ENCODE measurements at places on chromosomes 6 and 20.
A peak's percentile ranks its signal among the peaks of the same experiment; 100 is the strongest.

DNA sequence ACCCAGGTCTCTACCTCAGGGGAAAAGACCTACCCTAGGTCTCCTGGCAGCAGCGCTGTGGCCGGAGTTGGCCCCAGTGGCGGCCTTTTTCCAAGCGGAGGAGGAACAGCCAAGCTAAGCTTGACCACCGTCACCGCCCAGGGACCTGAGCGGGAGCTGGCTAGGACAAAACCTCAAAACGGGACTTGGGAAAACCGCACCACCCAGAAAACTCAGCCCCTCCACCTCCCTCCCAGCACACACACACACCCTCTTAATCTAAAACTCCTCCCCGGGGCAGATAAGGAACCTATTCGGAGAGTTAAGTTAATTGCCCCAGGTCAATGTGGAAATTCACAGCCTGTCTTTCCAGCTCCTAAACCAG lies 2.7 kb upstream of the TRERF1 start:
- H3K27me3 ChIP-seq: peaks cover 21% of the 10 kb centered on the region
- no peak overlapping the region for H3K4me3 ChIP-seq
- no peak overlapping the region for H3K27ac ChIP-seq
- no peak for DNase-seq
- H3K36me3 ChIP-seq: no peaks in the 10 kb centered on the region

GRCh38 chr20:11838076-11838636 lies 79.5 kb upstream of the BTBD3 start:
- no peaks in the 10 kb centered on the region for H3K36me3 ChIP-seq
- no peaks in the 10 kb centered on the region for H3K4me1 ChIP-seq
- H3K27me3 ChIP-seq: no peaks in the 10 kb centered on the region
- no peak overlapping the region for H3K27ac ChIP-seq
- no peak for DNase-seq
- H3K4me3 ChIP-seq: no peak overlapping the region

DNA sequence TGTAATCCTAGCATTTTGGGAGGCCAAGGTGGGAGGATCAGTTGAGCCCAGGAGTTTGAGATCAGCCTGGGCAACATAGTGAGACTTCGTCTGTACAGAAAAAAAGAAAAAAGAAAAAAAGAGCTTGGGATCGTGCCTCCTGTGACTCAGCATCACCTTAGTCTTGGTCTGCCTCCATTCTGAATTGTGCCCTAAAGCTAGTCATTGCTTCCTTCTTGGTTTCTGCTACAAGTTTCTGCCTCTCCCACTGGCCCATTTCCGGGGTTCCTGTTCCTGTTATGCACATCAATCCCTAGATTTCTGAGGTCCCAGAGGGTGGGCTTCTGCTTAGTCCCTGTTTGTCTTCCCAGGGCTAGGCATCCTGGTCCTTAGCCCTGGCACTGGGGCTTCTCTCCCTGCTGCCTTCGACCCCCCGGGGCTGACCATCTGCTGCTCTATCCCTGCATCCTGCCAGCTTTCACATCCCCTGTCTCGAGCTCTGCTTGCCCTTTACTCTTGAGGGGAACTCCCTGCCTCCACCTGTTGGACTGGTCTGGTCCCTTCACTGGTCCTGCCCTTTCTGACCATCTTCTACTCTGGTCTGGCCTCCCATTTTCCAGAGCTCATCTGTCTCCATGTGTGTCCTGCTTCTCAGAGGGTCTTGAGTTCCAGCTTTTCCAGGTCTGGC lies 77.5 kb upstream of the ESR1 start:
- no peak overlapping the region for H3K4me3 ChIP-seq
- no peaks in the 10 kb centered on the region for H3K27me3 ChIP-seq
- H3K27ac ChIP-seq: no peak overlapping the region
- H3K4me1 ChIP-seq: no peaks in the 10 kb centered on the region
- H3K36me3 ChIP-seq: no peaks in the 10 kb centered on the region

DNA sequence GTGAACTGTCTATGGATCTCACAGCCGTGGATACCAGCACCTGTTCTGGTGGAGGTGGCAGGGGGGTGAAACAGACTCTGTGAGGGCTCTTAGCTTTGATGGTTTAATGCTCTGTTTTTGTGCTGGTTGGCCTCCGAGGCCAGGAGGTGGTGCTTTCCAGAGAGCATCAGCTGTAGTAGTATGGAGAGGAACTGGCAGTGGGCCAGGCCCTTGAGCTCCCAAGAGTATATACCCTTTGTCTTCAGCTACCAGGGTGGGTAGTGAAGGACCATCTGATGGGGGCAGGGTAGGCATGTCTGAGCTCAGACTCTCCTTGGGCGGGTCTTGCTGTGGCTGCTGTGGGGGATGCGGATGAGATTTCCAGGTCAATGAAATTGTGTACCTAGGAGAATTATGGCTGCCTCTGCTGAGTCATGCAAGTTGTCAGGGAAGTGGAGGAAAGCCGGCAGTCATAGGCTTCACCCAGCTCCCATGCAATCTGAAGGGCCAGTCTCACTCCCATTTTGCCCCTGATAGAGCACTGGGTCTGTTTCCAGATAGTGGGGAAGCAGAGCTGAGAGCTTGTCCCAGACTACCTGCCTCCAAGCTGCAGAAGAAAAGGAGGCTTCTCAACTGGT lies 102.7 kb upstream of the AHI1 start:
- no peak overlapping the region for H3K4me3 ChIP-seq
- H3K27ac ChIP-seq: no peak overlapping the region
- no peaks in the 10 kb centered on the region for H3K4me1 ChIP-seq
- H3K27me3 ChIP-seq: no peaks in the 10 kb centered on the region
- DNase-seq: no peak
- H3K36me3 ChIP-seq: no peaks in the 10 kb centered on the region

DNA sequence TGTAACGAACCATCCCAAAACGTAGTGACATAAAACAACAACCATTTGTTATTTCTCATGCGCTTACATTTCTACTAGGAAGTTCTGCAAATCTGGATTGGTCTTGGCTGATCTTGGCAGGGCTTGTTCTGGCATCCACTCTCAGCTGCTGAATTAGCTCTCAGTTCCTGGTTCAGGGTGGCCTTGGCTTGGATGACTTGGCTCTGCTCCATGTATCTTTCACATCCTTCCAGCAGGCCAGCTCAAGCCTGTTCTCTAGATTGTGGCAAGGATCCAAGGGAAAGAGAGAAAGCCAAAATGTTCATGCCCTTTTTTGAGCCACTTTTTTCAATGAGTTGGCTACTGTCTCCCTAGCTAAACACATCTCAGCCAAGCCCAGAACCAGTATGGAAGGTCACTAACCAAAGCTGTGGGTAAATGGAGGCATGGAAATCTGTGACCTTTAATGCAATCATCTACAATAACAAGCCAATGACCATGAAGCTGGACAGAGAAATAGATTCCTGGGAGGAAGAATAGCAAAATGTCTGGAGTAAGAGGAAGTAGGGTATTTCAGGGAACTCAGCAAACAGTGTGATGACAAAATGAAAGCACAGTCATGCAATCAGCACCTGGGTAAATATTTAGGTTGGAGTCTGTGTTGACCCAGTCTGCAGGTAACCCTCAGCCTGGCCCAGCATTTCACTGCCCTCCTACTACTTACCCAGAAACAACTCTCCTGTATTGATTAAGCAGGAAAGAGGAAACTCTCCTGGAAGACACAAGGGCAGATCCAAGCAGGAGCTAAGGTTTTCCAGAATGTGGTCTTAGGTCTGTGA lies 32.7 kb upstream of the SNAP25 start:
- H3K36me3 ChIP-seq: no peaks in the 10 kb centered on the region
- no peak overlapping the region for H3K4me3 ChIP-seq
- DNase-seq: no peak
- H3K4me1 ChIP-seq: no peaks in the 10 kb centered on the region

GRCh38 chr20:33282991-33283555 lies at the start of gene BPIFB1:
Gene BPIFB1 (plus strand): TSS chr20:33283214. CDS start chr20:33286074, 2,860 bp downstream.
- H3K27ac ChIP-seq: no peak within 1 kb of the TSS
- H3K4me1 ChIP-seq: no peaks in the 10 kb centered on the region
- DNase-seq: no peak
- H3K27me3 ChIP-seq: no peaks in the 10 kb centered on the region

DNA sequence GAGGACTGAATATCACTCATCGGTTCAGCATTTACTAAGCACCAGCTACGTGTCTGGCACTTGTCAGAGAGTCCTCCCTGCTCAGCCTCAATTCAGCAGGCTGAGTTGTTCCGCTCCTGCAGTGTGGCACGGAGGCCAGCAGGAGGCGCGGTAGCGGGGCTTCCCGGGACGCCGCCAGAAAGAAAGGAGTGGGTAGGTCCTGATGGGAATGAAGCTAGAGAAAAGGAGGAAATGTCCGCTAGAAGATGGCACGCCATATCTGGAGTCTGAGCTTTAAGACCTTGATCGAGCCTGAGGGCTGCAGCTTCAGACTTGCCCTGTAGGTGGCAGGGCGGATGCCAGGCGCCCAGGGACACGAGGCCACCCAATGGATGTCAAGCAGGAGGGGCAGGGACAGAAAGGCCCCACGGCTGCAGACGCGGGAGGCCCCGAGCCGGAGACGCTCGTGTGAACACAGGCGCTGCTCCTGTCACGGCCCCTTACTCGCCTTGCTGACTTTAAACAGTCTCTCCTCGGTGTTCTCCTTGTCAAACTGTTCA lies 18.7 kb downstream of the SERPINB6 start:
- H3K27me3 ChIP-seq: no peaks in the 10 kb centered on the region
- DNase-seq: peak; percentile 75
- H3K4me3 ChIP-seq: no peak overlapping the region
- peaks cover 63% of the 10 kb centered on the region for H3K36me3 ChIP-seq
- H3K27ac ChIP-seq: peak overlapping the region; percentile 47
- peaks cover 36% of the 10 kb centered on the region for H3K4me1 ChIP-seq

DNA sequence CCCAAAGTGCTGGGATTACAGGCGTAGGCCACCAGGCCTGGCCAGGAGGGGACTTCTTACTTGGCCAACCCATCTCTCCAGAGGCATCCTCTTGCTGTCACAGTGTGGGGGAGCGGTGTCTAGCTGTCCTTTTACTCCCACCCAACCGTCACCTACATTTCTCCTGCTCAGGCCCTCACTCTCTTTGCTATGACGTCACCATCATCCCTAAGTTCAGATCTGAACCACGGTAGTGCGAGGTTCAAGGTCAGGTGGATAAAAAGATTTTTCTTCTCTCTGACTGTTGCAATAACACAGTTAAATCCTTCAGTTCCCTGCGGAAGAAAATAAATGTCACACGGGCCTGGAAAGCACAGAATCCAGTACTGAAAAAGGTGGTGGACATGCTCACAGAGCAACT lies 7.3 kb upstream of the RAET1L start:
- H3K27ac ChIP-seq: no peak overlapping the region
- H3K4me3 ChIP-seq: no peak overlapping the region
- peaks cover 50% of the 10 kb centered on the region for H3K27me3 ChIP-seq
- no peaks in the 10 kb centered on the region for H3K36me3 ChIP-seq
- H3K4me1 ChIP-seq: peaks cover 3% of the 10 kb centered on the region
- DNase-seq: no peak

DNA sequence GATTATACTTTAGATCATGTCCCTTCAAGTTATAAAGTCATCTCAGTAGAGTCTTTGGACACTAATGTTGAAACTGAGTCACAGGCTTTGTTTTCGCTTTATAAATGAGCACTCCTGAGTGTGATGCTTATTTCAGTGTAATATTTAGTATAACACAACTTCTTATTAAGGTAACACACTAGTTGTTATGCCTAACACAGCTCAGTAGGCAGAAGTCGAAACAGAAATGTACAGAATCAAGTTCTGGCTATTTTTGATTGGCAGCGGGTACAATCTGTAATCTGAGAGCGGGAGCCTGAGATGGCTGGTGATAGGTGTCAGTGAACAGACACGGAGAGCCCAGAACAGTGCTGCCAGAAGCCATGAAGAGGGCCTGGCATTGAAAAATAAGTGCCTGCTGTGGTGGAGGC lies 11.4 kb downstream of the HECA start:
- peaks cover 76% of the 10 kb centered on the region for H3K4me1 ChIP-seq
- no peaks in the 10 kb centered on the region for H3K27me3 ChIP-seq
- no peak overlapping the region for H3K27ac ChIP-seq

DNA sequence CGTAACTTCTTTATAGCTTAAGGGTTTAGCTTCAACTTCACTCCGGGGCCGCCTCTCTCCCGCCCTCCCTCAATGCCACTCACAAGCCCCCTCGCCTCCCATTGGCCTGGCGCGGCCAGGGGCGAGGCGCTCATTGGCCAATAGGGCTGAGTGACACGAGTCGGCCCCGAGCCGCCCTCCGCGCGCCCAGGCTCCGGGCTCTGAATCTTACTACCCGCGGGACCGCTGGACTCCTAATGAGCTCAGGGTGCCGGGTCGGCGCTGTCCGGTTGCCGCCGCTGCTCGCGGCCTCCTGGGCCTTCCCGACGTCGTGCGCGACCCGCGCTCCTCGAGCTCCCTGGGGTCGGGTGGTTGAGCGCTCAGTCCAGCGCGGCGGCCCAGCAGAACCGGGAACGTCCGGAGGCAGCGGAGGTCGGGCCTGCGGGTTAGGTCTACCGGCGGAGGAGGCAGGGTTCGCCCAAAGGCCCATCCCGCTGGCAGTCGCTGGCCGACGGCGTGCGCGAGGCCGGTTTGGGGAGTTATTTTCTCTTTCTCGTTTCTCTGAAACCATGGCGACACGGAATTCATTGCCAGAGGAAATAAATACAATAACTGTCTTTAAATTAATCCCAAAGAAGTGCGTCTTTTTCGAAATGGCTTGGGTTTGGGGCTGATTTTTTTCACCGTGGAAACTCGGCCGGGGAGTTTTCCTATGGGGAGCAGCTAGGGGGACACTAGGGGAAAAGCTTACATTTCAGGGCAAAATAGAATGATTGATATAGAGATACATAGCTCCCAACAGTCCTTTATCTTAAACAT lies at the start of gene SIM1:
Gene SIM1 (minus strand): TSS at position 19 of the 798 bp plus-strand sequence. CDS start 1,453 bp downstream, outside the sequence.
- no peak for DNase-seq
- no peak within 1 kb of the TSS for H3K27ac ChIP-seq
- H3K36me3 ChIP-seq: no peaks in the 10 kb centered on the region
- H3K4me1 ChIP-seq: peaks cover 11% of the 10 kb centered on the region
- peaks cover 100% of the 10 kb centered on the region for H3K27me3 ChIP-seq

DNA sequence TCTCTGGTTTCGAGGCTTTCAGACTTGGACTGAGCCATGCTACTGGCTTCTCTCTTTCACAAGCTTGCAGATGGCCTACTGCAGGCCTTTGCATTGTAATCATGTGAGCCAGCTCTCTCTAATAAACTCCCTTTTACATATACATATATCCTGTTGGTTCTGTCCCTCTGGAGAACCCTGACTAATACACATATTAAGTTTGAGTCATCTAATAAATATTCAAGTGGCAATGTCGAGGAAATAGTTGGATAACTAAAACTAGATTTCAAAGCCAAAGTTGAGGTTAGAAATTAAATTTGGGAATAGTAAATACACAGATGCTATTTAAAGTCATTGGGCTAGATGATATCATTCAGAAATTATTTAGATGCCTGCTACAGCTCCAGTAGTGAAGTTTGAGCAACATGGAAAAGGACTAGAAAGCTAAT lies 1343.4 kb downstream of the GRIK2 start:
- H3K4me1 ChIP-seq: no peaks in the 10 kb centered on the region
- no peak for DNase-seq
- H3K4me3 ChIP-seq: no peak overlapping the region
- H3K36me3 ChIP-seq: no peaks in the 10 kb centered on the region

- H3K4me3 ChIP-seq: no peak overlapping the region
- no peaks in the 10 kb centered on the region for H3K36me3 ChIP-seq
- no peak overlapping the region for H3K27ac ChIP-seq
- DNase-seq: peak; percentile 46
- no peaks in the 10 kb centered on the region for H3K4me1 ChIP-seq
Measured at GRCh38 chr6:38997128-38997761, 51.3 kb upstream of the GLP1R start.

Data from left lung (tissue), 14 donors.